ENCODE measurements at places on chromosomes 12 and 14.

GRCh38 chr12:111981987-111982386 lies 31.0 kb downstream of the TMEM116 start:
- no peak for DNase-seq

DNA sequence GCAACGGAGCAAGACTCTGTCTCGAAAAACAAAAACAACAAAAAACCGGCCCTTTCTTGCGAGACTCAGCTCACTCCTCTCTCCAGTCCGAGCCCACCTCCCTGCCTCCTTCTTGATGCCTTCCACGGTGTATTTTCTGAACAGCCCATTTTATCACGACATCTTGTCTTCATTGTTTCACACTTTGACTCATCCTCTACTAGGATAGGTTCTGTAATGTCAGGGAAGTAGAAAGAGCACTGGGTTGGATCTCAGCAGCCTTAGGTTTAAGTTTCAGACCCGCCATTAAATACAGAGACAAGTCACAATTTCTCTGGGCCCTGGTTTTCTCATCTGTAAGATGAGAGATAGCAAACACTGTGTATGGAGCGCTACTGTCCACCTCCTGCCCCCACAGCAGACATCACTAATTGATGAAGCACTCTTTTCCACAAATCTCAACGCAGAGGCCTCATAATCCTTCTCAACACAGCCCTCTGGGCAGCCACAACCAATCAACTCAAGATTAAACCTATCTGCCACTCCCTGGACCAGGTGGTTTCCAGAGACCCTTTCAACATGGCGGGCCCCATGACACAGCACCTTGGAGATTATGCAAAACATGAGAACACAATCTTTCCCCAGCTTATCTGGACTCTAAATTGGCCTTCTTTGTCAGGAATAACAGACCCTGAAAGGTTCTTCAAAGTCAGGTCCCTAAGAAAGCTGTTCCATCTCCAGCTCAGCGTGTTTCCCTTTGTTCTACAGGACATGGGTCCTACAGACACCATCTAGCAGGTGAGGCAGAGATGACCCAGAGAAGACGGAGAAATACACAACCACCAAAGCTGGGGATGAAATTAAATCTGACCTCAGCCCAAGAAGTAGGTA lies 35.6 kb downstream of the CCDC88C start:
- DNase-seq: no peak

- DNase-seq: no peak
Measured at GRCh38 chr12:11875414-11875935, 195.3 kb upstream of the BCL2L14 start.

- DNase-seq: no peak
Measured at GRCh38 chr12:124369827-124370378, 75.0 kb downstream of the RFLNA start.

GRCh38 chr14:69980457-69981425 lies 101.5 kb downstream of the SMOC1 start:
- no peak for DNase-seq

- DNase-seq: no peak
Measured at GRCh38 chr14:69955855-69956845, 76.9 kb downstream of the SMOC1 start.

- DNase-seq: no peak
Measured at GRCh38 chr12:45727980-45728629, 1.4 kb upstream of the ARID2 start.
